ENCODE measurements at places on chromosomes 1 and 21.
A peak's percentile ranks its signal among the peaks of the same experiment; 100 is the strongest.

DNA sequence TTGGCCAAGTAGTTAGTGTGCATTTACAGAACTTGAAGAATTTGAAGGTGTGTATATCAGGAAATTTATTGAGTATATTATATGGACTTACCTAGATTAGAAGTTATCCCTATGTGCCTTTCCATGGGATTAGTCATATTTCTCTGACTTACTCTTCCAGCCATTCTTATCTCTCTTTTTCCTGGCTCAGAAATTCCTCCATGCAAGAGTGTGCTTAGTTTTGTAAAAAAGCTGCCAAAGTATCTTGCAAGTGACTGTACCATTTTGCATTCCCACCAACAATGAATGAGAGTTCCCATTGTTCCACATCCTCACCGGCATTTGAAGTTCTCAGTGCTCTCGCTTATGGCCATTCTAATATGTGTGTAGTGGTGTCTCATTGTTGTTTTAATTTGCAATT is 82.2 kb upstream of the GUCA2B start:
- DNase-seq = no peak

DNA sequence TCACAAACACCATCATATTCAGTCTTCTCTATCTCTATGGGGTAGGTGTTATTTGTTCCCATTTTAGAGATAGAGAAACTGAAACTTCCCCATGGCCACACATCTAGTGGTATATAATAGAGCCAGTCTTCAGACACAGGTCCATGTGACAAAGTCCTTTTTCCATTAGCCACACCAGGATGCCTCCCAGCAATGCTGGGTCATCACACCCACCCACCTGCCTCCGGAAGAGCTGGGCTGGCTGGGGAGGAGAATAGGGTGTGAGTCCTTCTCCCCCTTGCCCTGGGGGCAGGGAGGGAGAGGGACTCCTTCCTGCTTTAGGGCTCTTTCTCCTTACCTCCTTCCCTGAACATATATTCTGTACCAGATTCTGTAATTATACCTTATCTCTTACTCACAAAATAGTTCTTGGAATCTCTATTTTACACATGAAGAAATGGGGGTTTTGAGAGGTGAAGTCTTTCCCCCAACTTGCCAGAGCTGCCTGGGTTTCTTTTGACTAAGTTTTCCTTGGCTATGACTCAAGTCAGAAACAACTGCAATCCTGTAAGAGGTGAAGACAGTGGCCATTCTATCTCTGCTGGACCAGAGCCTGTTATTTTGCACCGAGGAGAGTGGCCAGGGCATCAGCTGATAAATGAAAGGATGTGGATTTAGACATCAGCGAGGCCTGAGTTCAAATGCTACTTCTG is 30.0 kb downstream of the SOX13 start:
- DNase-seq = no peak

- DNase-seq = no peak
Observed at GRCh38 chr1:233020426-233020825, 70.0 kb downstream of the NTPCR start.

DNA sequence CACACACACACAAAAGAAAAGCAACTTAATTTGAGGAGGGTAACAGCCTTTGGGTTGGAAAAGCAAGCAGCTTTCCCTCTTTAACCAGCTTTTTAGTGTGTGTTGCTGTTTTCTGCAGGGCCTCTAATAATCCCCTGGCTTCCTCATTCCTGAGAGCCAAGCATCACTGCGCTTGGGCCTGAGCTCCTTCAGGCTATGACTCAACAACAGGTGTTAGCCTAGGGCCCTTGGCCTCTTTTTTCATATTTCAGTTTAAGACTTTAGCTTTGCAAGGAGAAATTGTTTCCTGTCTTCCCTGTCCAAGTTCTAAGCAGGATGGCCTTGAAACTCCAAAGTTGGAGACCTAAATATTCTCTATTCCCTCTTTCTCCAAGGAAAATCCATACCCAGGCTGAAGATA is 26.2 kb upstream of the SNX27 start:
- DNase-seq = peak; percentile 38

- DNase-seq = no peak
Observed at GRCh38 chr1:3352299-3352951, 102.0 kb upstream of the ARHGEF16 start.

- no peak for DNase-seq
Observed at GRCh38 chr21:44612029-44612486, at the start of gene KRTAP10-8. TSS of gene KRTAP10-8 (plus strand) at chr21:44612079. CDS start at chr21:44612101, 22 bp downstream.

- no peak for DNase-seq
Observed at GRCh38 chr1:47944561-47944960, 52.6 kb downstream of the TRABD2B start.

- DNase-seq = no peak
Observed at GRCh38 chr21:44985441-44986401, 45.9 kb downstream of the SLX9 start.

DNA sequence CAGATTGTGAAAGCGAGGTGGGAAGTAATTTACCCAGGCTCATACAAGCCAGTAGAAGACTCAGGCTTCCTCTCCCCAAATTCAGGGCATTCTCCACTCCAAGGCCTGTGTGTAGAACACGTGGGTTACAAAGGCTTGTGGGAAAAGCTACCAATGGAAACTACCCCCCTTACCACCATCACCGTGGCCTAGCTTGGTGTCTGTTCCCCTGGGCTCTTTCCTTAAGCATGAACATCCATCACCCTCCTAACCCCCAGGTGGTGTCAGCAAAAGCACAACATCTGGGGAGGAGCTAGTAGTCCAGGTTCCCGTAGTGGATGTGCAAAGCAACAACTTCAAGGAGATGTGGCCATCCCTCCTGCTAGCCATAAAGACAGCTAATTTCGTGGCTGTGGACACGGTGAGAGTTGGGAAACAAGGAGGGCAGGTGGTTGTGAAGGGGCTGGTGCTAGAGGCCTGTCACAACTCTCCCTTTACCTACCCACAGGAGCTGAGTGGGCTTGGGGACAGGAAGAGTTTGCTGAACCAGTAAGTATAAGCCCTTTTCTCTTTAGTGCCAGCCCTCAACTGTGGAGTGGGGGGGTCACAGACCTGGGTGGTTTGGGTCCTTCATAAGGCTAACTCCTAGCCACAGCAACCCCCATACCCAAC is 701 bp upstream of the MUTYH start:
- DNase-seq = peak; percentile 62

DNA sequence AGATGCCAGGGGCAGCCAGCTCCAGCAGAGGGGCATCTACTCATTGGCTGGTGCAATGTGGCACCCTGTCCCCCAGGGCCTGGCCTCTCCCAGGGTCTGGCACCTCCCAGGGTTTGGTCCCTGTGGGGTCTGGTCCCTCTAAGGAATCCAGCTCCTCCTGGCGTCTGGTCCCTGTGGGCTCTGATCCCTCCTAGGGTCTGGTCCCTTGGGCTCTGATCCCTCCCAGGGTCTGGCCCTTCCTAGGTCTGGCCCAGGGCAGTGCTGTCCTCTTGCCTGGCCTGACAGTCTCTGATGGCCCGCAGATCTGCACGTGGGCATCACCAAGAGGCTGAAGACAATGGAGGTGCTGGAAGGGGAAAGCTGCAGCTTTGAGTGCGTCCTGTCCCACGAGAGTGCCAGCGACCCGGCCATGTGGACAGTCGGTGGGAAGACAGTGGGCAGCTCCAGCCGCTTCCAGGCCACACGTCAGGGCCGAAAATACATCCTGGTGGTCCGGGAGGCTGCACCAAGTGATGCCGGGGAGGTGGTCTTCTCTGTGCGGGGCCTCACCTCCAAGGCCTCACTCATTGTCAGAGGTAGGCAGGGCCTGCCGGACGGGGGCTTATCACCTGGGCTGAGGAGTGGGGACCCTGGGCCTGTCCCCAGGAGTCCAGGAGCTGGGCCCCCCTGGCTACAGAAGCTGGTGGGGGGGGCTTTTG is 73.9 kb downstream of the OBSCN start:
- no peak for DNase-seq

DNA sequence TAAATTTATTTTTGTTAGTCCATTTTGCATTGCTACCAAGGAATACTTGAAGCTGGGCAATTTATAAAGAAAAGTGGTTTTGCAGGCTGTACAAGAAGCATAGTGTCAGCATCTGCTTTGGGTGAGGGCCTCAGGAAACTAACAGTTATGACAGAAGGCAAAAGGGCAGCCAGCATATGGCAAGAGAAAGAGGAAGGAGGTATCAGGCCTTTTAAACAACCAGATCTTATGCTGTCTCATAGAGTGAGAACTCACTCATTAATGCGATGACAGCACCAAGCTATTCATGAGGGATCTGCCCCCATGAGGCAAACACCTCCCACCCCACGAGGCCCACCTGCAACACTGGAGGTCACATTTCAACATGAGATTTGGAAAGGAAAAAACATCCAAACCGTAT is 898.4 kb downstream of the KCNT2 start:
- DNase-seq = no peak

- no peak for DNase-seq
Observed at GRCh38 chr1:236765831-236766230, 29.3 kb upstream of the MTR start.

GRCh38 chr1:33048426-33048825 is 11.7 kb upstream of the AK2 start:
- no peak for DNase-seq

DNA sequence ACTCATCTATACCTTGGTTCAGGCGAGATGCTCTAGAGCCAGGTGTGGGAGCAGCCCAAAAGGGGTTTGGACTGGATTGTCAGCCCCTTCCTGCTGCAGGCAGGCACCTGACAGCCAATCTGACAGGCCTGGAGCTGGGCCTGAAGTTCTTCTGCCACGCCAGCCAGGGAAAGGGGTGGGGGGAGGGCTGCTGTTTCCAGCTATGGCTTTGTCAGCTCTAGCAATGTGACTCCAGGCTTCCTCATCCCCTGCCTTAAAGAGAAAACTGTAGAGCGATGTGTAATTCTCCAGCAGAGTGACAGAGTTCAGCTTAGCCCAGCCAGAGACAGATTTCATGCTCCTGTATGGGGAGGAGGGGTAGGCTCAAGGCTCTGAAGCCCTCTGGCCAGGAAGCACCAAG is 30.3 kb downstream of the WNT4 start:
- DNase-seq = no peak

GRCh38 chr1:182087304-182087703 is 25.8 kb upstream of the ZNF648 start:
- no peak for DNase-seq

DNA sequence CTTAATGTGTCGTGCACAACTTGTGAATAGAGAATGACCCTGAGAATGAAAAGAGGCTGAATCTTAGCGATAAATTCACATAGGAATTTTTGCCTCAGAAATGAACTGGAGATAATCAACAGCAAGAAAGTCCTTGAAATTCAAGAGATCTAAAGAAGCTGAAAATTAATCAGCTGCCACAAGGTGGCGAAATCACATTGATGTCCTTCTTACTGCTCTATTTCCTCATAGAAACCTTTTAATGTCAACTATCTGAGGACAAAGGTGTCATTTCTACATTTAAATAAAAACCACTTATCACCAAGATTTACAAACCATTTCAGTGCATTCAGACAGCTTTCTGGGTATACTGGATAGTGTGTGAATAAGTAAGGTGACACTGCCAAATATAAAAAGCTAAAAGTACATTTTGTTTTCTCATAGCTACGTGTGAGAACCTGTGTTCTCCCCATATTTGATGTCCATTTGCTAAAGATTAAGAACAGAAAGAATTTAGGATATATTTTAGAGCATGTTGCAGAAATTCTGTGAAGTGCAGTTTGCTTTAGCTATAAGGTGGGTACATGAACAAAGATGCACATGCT is 485.3 kb upstream of the PTBP2 start:
- DNase-seq = peak; percentile 66

DNA sequence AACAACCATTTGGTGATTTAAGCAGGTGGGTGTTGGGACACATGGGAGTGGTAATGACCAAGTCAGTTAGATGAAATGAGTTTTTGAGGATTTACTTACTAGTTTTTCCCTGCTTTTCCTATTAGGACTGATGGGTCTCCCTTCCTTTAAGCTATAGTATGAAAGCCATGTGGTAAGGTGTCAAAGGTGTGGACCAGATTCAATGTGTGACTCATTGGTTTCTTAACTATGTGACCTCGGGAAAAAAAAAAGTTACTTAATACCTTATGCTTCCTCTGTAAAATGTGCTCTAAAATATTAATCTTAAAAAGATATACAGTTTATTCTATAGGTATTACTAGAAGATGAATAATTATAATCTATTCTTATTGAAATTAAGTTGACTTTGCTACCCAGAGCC is 93.7 kb downstream of the DUSP10 start:
- DNase-seq = no peak

DNA sequence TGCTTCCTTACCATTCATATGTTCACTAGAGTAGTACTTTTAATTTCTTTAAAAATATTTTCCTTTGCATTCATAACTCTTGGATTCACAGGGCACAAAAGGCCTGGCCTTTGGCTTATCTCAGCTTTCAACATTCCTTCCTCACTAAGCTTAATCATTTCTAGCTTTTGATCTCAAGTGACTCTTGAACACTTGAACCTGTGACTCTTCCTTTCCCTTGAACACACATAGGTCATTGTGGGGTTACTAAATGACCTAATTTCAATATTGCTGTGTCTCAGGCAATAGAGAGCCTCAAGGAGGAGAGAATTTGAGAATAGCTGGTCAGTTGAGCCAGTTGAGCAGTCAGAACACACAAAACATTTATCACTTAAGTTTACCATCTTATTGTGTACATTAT is 49.9 kb downstream of the COL11A1 start:
- no peak for DNase-seq

GRCh38 chr1:117825414-117825813 is 104.0 kb downstream of the GDAP2 start:
- DNase-seq = no peak

DNA sequence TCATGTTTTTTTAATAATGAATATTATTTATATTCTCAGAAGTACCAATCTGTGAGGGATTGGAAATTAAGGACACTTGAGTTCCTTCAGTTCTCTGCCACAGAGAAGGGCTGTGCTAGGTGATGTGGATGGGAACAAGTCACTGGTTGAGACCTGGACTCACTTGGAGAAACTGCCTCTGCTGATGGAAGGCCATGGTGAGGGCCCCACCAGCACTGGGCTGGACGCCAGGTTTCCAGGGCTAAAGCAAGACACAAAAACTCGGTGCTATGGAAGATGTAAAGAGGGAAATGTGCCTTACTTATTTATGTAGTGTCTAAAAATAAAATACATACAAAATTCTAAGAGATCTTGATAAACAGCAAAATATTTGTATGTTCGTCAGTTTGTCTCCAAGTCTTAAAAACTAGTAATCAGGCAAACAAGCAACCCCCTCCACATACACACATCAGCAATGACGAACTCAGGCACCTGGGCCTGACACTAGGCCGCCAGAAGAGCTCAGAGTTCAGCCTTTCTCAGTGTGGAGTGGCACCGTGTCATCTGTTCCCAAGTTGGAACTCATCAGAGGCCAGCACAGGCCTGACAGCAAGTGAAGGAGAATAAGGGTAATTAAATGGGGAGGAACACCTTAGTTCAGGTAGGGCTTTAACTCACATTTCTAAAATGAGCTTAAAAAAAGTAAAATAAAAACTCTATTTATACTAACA is 19.6 kb downstream of the SIPA1L2 start:
- DNase-seq = no peak

GRCh38 chr1:204406621-204407020 is 5.0 kb downstream of the PPP1R15B start:
- no peak for DNase-seq

- DNase-seq = peak; percentile 70
Observed at GRCh38 chr1:231603598-231604275, 22.9 kb upstream of the DISC1 start.
